ENCODE measurements at places on chromosomes 2 and 18.
A peak's percentile ranks its signal among the peaks of the same experiment; 100 is the strongest.

DNA sequence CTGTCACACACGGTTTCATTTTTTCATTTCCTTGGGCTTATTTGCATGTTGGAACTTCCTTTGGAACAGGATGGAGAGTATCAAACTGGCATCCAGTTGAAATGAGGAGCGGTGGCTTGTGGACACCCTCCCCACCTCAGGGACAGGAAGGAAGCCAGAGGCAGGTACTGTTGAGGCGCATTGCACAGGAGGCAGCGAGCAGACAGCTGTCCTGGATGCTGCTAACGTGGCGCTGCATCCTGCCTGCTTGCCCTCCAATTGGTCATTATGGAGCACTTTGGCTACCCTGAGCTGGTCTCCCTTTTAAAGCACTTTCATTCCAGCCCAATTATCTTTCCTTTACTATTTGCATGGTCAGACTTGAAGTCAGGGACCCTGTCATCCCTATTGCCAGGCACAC lies 80.7 kb upstream of the ITGA4 start:
- no peak for DNase-seq

GRCh38 chr2:233438573-233439147 lies 84.4 kb downstream of the DGKD start:
- no peak for DNase-seq

DNA sequence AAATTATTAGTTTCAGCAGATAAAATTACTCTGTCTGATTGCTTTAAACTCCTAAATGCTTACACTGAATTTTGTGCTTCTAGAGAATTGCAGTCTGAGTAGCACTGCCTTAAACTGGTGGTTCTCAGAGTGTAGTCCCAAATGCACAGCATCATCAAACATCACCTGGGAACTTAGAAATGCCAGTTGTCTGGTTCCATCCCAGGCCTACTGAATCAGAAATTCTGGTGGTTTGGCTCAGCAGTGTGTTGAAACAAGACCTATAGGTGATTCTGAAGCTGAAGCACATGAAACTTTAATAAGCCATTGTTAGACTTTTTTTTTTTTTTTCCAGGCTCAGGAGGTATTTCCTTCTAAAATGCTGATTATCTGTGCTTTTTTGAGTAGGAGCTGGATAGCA lies 22.0 kb downstream of the EPC2 start:
- DNase-seq = no peak

GRCh38 chr18:32937597-32937996 lies 164.8 kb upstream of the KLHL14 start:
- DNase-seq = no peak

DNA sequence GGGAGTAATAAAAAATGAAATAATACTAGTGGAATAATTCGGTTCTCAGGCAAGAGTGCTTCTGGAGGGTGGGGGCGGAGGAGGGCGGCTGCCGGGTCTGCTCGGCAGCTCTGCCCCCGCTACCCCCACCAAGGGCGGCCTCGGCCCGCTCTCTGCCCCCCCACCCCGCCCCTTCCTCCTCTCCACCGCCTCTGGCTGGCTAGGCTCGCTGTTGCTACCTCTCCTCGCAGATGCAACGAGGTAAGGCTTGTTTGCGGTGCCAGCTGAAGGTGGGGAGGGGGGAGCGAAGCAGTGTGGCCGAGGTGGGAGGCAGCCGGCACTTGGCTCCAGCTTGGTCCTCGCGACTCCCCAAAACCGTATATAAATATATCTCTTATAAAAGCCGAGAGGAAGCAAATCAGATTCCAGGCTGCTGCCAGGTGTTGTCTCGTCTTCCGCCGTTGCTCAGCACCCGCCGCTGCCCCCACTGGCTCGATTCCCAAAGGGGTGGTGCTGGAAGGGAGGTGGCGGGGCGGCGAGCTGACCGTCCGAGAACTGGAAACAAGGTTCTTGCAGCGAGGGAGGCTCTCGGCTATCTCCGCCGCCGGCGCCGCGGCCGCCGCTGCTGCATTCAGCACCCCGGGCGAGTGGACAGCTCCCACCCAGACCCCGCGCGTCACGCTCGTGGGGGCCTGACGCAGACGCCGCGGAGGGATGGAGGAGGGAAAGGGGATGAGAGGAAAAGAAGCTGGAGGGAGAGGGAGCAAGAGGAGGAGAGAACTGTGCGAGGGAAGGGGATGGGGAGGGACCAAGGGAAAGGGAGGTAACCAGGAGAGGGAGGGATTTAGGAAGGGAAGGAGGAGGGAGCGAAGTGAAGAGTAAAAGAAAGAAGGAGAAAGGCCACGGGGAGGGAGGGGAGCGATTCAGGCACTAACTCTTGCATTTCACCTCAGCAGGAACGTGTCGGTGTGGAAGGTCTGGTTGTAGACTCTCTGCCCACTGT lies at the start of gene MARCHF4:
Gene MARCHF4, minus strand, starts transcription at position 763 of the 982 bp plus-strand sequence. CDS start 2,223 bp downstream, outside the sequence.
- peak; percentile 75 for DNase-seq

GRCh38 chr2:52857722-52858121 lies 909.9 kb upstream of the CHAC2 start:
- DNase-seq = no peak

DNA sequence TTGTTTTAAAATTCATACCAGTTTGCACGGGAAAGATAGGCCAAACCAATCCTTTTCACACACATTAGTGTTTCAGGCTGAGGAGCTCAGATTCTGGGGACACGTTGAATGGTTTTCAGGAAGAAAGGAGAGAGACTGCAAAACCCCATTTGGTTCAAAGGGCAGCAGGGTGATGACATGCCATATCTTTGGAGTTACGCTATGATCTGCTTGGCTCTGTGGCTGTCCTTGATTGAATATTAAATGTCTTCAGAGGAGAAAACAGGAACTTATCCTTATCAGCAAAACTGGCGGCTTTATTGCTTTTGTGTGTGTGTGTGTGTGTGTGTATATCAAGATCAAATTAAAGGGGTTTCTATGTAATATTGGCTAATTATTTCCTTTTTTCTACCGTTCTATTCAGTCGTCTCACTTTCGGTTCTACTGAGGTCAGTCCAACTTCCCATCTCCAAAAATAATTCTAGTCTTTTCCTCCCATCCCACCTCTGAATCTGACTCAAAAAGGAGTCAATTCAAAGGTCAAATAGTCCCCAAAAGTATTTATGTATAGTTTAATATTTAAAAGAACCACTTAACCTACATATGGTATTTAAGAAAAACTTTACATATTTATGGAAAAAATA lies 292.9 kb upstream of the CCDC68 start:
- DNase-seq = no peak

DNA sequence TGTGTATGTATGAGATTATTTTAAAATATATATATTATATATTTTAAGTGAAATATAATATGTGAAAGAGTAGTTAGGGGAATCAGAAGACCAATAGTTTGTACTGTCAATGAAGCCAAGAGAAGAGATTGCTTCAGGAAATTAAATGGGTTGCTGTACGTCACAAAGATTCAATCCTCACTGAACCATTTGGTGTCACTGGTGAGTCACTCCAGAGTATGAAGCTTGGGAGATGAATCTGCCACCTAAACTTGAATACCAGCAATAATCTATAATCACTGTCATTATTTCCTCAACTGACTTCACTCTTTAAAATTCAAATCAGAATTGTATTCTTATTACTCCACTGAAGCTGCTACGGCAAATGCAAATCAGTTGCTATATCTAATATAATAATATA lies 41.9 kb upstream of the SCN9A start:
- no peak for DNase-seq

DNA sequence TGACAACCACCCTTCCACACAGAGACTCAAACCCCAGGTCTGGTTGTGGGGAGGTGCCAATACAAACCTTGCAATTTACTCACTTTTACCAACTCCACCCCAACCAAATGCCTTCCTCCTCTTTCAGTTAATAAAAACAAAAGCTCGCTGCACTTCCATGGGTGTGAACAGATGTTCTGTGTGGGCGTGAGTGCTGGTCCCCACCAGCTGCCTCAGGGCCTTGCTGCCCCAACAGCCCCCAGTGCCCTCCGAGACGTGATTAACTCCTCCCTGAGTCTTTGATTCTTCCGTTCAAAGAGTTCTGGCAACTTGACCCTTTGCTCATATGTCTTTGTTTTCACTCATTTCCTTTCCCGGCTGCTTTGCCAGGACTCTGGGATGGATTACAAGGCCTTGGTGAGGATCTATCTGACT lies 258.9 kb upstream of the CXCR4 start:
- DNase-seq = no peak

DNA sequence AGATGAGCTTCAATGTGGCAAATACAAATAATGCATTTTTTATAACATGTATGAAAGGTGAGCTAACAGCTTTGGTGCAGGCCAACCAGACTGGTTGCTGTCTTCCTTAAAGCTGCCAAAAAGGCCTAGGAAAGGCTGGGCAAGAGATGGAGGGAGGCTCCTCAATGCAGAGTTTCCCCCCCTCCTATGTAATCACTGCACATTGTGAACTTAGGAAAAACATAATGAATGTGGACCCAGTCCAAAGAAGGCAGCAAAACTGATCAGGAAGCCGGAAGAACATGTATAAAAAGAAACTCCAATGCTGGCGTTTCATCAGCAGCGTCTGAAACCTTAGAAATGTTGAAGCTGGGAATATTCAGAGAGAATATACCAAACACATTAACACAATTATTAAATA lies 84.2 kb upstream of the LYPD6 start:
- DNase-seq = no peak

DNA sequence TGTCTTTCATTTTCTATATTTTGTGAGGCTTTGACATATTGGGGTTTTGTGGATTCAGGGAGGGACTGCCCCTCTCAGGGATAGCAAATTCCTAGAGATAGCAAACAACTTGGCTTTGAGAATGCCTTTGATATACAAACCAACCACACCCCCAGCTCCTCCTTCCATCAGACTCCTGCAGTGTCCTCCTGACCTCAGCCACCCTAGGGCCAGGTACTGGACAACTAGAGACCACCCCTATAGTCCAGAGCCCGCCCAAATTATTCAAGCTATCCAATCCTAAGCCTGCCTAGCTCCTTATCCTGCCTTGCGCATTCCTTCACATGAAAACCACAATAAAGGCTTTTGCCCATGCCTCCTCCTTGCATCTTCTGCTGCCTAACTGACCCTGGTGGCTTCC lies 22.9 kb upstream of the STAM2 start:
- no peak for DNase-seq

- no peak for DNase-seq
Observed at GRCh38 chr2:41062336-41062735, 610.4 kb upstream of the SLC8A1 start.

GRCh38 chr2:25323042-25323514 lies 18.6 kb downstream of the DNMT3A start:
- peak; percentile 89 for DNase-seq

- no peak for DNase-seq
Observed at GRCh38 chr2:25566694-25567093, 106.7 kb downstream of the DTNB start.

DNA sequence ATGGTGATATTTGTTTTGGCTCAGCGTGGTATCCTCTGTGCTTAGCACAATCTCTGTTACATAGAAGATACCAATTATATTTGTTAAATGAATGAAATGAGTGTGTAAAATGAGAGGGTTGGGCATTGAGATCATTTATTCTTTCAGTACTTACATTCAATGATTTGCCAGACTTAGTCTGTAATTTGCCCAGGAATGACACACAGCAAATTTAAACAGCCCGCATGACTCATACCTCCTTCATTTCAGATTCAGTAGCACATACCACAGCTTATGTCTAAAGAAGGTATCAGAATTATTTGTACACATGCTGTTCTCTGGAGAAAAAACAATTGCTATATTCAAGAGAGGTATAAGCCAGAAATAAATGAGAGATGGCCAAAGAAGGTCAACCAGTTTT lies 37.0 kb downstream of the KLHL14 start:
- DNase-seq = no peak

- no peak for DNase-seq
Observed at GRCh38 chr2:42906557-42907411, 114.4 kb upstream of the HAAO start.

- DNase-seq = no peak
Observed at GRCh38 chr2:71562518-71562917, 109.2 kb downstream of the DYSF start.

DNA sequence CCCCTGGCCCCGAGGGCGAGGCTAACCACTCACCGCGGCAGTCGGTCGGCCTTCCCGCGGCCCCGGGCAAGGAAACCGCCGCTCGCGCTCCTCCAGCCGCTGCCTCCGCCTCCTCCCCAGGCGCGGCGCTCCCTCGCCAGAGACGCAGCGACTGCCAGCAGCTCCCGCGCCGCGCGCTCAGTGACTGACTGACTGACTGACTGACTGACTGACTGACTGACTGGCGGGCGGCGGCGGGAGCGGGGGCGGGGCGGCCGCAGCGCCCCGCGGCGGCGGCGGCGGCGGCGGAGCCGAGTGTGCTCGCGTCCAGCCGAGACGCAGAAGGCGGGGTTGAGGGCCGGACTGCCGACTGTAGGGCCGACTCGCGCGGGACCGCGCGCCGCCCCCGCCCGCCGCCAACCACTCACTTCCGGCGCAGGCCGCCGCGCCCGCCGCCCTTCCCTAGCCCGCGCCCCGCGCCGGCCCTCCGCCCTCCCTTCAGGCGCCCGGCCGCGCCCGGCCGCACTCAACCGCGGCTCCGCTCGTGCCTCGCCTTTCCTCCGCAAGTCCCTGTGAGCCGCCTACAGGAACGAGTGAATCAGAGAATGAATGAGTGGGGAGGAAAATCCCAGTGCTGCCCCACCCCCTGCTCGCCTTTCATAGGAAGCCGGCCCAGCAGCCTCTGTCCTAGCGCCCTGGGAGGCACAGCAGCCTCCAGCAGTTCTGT lies at the start of gene RAPH1:
Gene RAPH1, minus strand, starts transcription at position 224 of the 706 bp plus-strand sequence. CDS start 39,948 bp downstream, outside the sequence.
- DNase-seq = peak; percentile 79

GRCh38 chr2:74552914-74553811 lies 579 bp downstream of the LOXL3 start:
- no peak for DNase-seq

GRCh38 chr2:133486771-133487191 lies 81.5 kb downstream of the NCKAP5 start:
- DNase-seq = no peak

DNA sequence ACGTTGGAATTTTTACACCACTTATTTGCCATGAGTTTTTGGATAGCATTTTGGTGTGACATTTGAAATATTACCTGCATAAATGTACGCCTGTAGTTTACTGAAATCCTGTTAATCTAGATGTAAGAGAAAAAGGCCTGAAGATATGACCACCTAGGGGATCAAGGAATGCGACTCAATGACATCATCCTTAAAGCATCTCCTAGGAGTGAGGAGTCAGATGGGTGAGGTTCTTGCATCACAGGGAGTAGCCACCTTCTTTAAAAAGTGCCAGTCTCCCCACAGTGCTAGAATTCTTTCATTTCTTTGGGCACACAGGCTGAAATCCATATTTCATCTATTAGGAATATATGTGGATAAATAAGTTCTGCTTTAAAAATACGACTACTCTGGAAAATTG lies 34.5 kb downstream of the ADCYAP1 start:
- no peak for DNase-seq

- DNase-seq = no peak
Observed at GRCh38 chr2:70784320-70784719, 6.1 kb downstream of the FIGLA start.

- DNase-seq = no peak
Observed at GRCh38 chr18:63741769-63742168, 33.4 kb upstream of the SERPINB7 start.
